Endothelial cell of umbilical vein (primary cell): ENCODE measurements at places on chromosomes 3 and 15. TPM values are rescaled to one million over a fixed set of nuclear protein-coding genes. Genes with fewer than 3 reads are reported as not detected.

DNA sequence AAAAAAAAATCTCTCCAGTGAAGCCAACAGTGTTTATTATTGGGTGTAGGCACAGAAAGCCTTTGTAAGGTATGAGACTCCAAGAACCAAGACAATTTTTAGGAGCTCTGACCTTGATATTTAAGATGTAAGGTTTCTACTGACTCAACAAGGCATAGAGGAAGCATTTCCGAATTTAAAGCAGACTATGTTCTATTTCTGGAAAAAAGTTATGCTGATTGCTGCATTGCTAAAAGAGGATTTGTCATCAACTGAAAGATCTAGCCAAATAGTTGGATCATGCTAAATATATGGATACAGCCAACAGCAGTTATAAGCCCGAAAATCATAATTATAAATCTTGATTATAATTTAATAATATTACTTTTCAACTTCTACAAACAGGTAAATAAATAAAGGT lies 53.3 kb upstream of the MELTF start:
- DNase-seq: no peak

SGO1 gene
- 15.5 and 21.7 TPM in 2 replicates for total RNA-seq

MINAR1 gene
- 0.93 and 1.3 TPM in 2 replicates for total RNA-seq

SLC35G2 gene
- total RNA-seq: 17.7 and 19.4 TPM in 2 replicates

ARHGAP11A gene
- total RNA-seq: 82.3 and 94.1 TPM in 2 replicates

TRIM71 gene
- total RNA-seq: not detected in 2 replicates

GRCh38 chr3:141303481-141304223 lies 64.7 kb upstream of the ZBTB38 start:
- DNase-seq: peak; percentile 86

ARGFX gene
- not detected in 2 replicates for total RNA-seq

COLQ gene
- total RNA-seq: 1.1 and 2.3 TPM in 2 replicates

DNA sequence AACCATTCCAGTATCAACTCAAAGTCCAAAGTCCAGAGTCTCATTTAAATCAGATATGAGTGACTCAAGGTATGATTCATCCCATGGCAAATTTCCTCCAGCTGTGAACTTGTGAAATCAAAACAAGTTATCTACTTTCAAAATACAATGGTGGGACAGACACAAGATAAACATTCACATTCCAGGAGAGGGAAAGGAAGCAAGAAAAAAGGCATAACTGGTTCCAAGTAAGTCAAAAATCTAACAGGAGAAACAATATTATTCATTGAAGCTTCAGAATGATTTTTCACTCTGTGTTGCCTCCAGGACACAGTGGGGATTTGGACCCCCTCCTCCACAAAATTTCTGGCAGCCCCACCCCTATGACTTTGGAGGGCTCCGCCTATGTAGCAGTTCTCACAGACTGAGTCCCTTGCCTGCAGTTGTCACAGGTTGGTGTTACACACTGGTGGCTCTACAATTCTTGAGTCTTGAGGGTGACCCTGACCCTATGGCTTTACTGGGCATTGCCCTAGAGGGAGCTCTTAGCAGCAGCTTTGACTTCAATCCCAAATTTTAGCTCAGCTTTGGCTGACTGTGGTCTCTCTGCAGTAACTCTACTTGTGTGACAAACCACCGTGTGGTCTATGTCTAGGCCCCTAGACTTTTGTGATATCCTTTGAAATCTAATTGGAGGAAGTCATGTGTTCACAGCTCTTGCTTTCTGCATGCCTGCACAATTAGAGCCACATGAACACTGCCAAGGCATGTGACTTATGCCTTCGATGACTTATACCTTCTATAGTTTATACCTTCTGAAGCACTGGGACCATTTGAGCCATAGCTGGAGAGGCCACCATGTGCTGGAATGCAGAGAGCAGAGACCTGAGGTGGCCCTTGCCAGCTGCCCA lies 644.2 kb downstream of the GRM7 start:
- DNase-seq: peak; percentile 99

DNA sequence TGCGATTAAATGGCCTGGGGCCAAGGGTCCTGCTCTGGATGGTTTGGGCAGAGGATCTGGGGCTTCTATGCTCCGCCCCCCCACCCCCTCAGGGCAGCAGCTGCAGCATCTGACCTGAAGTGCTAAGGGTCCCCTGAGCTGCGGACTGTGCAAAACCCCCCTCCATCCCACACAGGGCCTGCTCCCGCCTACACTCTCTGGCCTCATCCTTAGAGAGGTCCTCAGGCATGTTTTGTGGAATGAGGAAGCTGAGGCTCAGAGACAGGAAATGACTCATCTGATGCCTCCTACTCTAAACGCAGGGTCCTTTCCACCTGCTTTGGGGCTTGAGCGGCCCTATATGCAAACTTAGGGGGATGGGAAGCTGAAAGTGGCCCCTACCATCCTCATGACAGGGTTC lies 59.5 kb upstream of the CTSH start:
- DNase-seq: peak; percentile 54

DNA sequence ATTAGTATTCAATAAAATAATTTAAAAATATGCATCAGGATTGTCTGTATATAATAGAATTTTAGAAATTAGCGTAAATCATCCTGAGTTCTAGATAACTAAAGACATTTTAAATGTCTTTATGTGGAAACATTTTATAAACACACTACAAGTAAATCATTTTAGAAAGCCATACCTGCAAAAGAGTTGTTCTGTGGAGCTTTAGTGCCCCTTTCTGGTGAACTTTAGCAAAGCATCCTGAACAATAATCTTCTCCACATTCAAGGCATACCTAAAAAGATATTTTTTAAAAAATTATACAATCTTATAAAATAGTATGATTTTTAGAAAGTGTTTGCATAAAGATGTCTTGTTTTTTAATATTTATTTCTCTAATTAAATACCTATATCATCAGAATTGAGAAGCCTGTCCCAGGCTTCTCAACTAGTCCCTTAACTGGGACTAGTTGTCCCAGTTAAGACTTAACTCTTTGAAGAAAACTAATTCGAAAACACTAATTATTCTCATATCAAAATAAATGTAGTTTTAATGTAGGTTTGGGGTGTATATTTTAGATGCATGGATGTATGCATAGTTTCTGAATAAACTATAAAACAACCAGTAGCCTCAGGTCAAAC lies 29.7 kb downstream of the ZBBX start:
- DNase-seq: peak; percentile 4

DNA sequence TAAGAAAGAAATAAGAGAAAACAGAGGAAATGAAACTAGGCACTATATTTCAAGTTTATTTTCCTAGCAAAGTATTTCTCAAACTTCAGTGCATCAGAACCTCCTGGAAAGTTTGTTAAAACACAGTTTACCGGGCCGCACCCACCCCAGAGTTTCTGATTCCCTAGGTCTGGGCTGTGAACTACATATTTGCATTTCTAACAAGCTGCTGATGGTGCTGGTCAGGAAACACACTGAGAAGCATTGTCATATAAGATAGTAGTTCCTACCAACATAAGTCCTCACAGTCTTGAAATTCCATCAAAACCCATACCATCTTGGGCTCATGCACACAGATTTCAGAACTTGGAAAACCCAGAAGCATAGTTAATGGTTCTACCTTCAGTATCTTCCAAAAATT lies 8.3 kb downstream of the SLC9A9 start:
- DNase-seq: no peak

FSIP1 gene
- 1.1 and 1.2 TPM in 2 replicates for total RNA-seq

DNA sequence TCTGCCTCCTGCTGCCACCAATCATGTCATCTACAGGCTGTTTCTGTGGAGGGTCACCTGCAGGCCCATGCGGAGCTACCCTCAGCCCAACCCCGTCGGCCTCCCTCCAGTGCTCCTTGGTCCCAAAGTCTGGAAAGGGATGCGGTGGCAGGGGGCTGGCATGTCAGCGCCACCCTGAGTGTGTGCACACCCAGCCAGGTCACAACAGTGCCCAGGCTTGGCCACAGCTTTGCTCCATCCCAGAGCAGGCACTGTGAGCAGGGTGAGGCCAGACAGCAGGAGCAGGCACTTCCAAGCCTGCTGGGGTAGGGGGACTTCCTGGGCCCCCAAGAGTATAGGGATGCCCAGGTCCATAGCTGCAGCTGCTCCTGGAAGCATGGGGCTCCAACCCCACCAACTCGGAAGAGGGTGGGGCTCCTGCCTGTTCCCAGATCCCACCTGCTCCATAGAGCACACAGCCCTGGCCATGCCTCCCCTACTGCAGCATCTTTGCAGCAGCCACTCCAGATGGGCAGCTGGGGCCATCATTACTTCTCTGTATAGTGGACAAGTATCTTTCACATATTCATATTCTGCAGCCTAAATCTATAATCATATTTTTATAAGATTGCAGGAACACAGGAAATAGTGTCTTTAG lies 109.3 kb downstream of the CBLB start:
- DNase-seq: no peak

GPR27 gene
- not detected in 2 replicates for total RNA-seq

GRCh38 chr3:174951498-174952005 lies 92.4 kb downstream of the NAALADL2 start:
- DNase-seq: no peak

DNA sequence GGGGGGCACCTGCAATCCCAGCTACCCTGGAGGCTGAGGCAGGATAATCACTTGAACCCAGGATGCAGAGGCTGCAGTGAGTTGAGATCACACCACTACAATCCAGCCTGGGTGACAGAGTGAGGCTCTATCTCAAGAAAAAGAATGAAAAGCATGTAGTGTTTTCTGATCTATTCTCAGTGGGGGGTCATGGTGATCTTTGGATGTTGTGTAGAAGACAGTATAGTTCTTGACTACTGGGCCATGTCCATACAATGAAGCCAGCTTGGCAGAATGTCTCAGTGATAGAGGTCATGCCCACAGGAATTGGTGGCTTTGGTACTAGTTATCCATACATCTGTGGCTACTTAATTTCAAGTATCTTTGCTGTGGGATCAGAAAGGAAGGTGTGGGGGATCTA lies 26.8 kb upstream of the NANOGP8 start:
- DNase-seq: no peak

GRCh38 chr3:109346770-109347295 lies 9.5 kb upstream of the DPPA4 start:
- no peak for DNase-seq

GRCh38 chr3:142857056-142857455 lies 31.8 kb downstream of the PCOLCE2 start:
- DNase-seq: no peak

TRIP4 gene
- total RNA-seq: 29.8 and 31.1 TPM in 2 replicates
